Naive thymus-derived CD4-positive, alpha-beta T cell (primary cell): ENCODE measurements at places on chromosomes 12 and 14. TPM values are rescaled to one million over a fixed set of nuclear protein-coding genes. Genes with fewer than 3 reads are reported as not detected.

The LETMD1 gene
- total RNA-seq: 69.5 TPM

The IAPP gene
- not detected for total RNA-seq

The SMCO3 gene
- not detected for total RNA-seq

The CMKLR1 gene
- total RNA-seq: not detected in 2 replicates

The POLE gene
- 129 and 138 TPM in 2 replicates for total RNA-seq

The AMIGO2 gene
- total RNA-seq: 6.8 TPM in 2 replicates

DNA sequence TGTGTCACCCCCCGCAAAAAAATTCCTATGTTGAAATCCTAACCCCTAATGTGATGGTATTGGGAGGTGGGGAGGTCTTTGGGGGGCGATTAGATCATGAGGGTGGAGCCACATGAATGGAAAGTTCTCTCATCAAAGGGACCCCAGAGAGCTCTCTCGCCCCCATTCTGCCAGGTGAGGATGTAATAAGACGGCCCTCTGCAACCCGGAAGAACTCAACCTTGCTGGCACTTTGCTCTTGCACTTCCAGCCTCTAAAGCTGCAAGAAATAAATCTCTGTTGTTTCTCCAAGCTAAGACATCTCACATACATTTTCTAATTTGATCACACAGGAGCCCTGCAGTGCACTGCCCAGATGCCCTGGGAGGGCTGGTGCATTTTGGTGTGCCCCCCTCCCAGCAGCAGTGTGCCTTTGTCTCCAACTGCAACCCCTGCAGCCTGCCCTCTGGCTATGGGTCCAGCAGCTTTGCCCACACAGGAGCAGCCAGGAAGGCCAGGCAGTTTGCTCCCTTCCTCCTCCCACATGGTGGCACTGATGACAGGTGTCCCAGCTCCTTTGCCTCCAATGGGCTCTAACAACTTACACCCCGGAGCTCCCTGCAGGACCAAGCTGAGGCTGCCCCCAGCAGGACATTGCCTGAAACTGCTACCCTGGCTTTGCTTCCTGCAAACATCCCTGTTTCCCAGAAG, 59.3 kb downstream of the C14orf132 start:
- no peak overlapping the region for H3K4me3 ChIP-seq
- no peaks in the 10 kb centered on the region for H3K27me3 ChIP-seq
- DNase-seq: no peak

DNA sequence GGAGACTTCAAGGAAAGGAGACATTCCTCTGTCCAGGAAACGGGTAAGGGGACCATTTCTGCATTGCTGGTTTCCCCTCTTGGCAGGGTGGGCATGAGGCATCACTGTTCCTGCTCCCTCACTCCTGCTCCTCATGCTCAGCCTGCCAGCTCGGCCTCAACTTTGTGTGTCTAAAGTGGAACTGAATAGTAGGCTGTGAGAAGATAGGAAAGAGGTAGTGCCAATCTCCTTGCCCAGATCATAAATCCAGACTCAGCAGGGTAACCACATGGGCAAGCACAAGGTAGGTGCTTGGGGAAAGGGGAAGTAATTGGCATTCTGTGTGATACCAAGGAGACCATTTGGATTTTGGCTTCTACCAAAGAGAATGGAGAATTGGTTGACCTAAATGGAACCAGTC, 2.6 kb downstream of the LTB4R start:
- H3K4me3 ChIP-seq: no peak overlapping the region
- H3K36me3 ChIP-seq: no peaks in the 10 kb centered on the region
- no peaks in the 10 kb centered on the region for H3K27me3 ChIP-seq
- H3K27ac ChIP-seq: no peak overlapping the region
- peaks cover 55% of the 10 kb centered on the region for H3K4me1 ChIP-seq
- DNase-seq: no peak

DNA sequence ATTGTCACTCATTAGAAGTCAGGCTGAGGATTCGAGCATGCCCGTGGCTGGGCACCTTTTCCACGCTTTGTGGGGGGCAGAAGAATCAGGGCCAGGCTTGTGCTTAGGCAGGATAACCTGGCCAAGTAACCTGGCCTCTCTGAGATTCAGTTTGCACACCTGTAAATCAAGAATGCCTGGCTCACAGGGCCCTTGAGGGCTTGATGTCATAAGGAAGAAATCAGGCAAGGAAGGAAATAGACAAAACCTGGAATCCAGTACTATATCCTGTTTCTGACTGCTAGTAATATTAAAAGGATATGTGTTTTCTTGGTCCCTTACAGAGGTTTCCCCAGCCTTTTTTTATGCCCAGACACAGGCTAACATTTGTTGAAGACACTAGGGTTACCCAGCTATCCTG, 91.9 kb downstream of the SAMD4A start:
- H3K4me1 ChIP-seq: no peaks in the 10 kb centered on the region
- no peaks in the 10 kb centered on the region for H3K36me3 ChIP-seq
- no peak for DNase-seq
- H3K27me3 ChIP-seq: no peaks in the 10 kb centered on the region

GRCh38 chr12:19196959-19197630, 67.6 kb downstream of the PLEKHA5 start:
- no peak overlapping the region for H3K4me3 ChIP-seq
- no peak for DNase-seq
- no peaks in the 10 kb centered on the region for H3K4me1 ChIP-seq
- H3K27ac ChIP-seq: no peak overlapping the region

- H3K27ac ChIP-seq: no peak overlapping the region
- H3K36me3 ChIP-seq: no peaks in the 10 kb centered on the region
- no peaks in the 10 kb centered on the region for H3K27me3 ChIP-seq
- H3K4me3 ChIP-seq: no peak overlapping the region
- no peaks in the 10 kb centered on the region for H3K4me1 ChIP-seq
These were observed 276.7 kb downstream of the FOXN3 start for GRCh38 chr14:89140326-89140725.

- no peaks in the 10 kb centered on the region for H3K4me1 ChIP-seq
- H3K36me3 ChIP-seq: no peaks in the 10 kb centered on the region
- H3K27me3 ChIP-seq: no peaks in the 10 kb centered on the region
- no peak for DNase-seq
These were observed 10.7 kb upstream of the GPX2 start for GRCh38 chr14:64953310-64953654.

GRCh38 chr14:93744876-93745275, 43.4 kb downstream of the PRIMA1 start:
- no peaks in the 10 kb centered on the region for H3K4me1 ChIP-seq
- no peaks in the 10 kb centered on the region for H3K36me3 ChIP-seq
- H3K27ac ChIP-seq: no peak overlapping the region
- no peaks in the 10 kb centered on the region for H3K27me3 ChIP-seq
- no peak overlapping the region for H3K4me3 ChIP-seq

GRCh38 chr12:110373025-110373424, 30.5 kb downstream of the ANAPC7 start:
- DNase-seq: no peak
- no peak overlapping the region for H3K4me3 ChIP-seq
- peaks cover 29% of the 10 kb centered on the region for H3K36me3 ChIP-seq
- no peaks in the 10 kb centered on the region for H3K27me3 ChIP-seq

- no peak overlapping the region for H3K4me3 ChIP-seq
- H3K4me1 ChIP-seq: no peaks in the 10 kb centered on the region
- H3K27me3 ChIP-seq: no peaks in the 10 kb centered on the region
- H3K27ac ChIP-seq: no peak overlapping the region
- DNase-seq: no peak
- no peaks in the 10 kb centered on the region for H3K36me3 ChIP-seq
These were observed 265.1 kb downstream of the ALG10 start for GRCh38 chr12:34287437-34287836.
